ENCODE measurements at places on chromosomes 1 and 21.

GRCh38 chr1:182413969-182414368, 13.5 kb upstream of the TEDDM1 start:
- no peak for DNase-seq

GRCh38 chr1:44862829-44863401, 19.9 kb upstream of the PTCH2 start:
- DNase-seq = no peak

DNA sequence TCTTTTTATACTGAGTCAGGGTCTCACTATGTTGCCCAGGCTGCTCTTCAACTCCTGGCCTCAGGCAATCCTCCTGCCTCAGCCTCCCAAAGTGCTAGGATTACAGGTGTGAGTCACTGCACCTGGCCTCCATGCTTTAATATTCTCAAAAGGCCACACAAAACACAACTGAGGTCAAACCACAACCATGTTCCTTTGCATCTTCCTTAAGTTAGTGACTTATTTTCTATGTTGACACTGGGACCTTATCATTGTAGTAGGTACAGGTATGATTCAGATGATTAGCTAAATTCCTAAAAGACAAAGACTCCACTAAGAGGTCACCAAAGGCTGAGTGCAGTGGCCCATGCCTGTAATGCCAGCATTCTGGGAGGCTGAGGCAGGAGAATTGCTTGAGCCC, 131.9 kb upstream of the ATP1B1 start:
- no peak for DNase-seq

DNA sequence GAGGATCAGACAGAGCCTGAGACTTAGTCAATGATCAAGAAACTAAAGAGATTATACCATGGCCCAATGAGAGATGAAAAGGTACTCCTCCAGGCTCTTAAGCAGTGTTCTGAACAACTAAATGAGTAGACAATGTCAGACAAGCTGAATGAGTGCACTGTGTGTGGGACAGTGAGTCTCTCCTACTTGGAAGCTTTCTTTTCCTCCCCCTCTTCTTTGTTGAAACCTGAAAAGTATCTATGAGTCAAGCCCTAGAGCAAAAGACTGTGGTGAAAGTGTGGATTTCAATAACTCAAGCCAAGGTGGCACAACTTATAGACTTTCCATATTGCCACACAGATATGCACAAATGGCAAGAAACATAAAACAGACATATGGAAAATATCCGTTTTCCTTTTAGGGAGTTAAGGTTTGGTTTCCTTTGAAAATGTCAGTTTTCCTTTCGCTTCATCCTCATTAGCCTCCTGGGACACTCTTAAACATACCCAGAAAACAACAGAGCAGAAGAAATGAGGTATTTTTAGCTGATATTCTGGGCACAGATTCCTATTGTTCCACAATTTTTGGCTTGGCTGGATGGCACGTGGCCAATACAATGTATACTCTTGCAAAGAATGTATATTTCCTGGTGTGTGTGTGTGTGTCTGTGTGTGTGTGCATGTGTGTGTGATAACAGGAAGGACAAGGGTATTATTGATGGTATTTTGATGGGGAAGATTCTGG, 96.6 kb downstream of the LMX1A start:
- DNase-seq = no peak

- DNase-seq = no peak
Observed at GRCh38 chr1:194473766-194474165, 1287.4 kb upstream of the B3GALT2 start.
